ENCODE measurements at places on chromosomes 11 and 22. TPM values are rescaled to one million over a fixed set of nuclear protein-coding genes. Genes with fewer than 3 reads are reported as not detected.

DNA sequence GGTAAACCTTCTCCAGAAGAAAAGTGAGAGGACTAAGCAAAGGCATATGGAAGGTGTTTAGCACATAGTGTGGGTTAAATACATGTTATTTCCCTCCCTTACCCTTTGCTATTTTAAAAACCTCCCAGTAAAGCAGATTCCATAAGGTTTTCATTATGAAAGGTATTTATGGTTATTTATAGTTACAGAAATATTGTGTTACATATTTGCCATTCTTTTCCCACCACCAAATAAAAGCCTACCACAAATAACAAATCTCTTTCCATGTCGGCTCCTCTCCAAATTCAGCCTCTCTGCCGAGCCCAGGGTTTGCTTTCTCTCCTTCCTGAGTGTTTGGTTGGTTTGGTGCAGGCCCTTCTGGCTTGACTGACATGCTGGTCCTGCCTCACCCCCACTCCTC, 64.4 kb downstream of the INSC start:
- DNase-seq, result no peak

DNA sequence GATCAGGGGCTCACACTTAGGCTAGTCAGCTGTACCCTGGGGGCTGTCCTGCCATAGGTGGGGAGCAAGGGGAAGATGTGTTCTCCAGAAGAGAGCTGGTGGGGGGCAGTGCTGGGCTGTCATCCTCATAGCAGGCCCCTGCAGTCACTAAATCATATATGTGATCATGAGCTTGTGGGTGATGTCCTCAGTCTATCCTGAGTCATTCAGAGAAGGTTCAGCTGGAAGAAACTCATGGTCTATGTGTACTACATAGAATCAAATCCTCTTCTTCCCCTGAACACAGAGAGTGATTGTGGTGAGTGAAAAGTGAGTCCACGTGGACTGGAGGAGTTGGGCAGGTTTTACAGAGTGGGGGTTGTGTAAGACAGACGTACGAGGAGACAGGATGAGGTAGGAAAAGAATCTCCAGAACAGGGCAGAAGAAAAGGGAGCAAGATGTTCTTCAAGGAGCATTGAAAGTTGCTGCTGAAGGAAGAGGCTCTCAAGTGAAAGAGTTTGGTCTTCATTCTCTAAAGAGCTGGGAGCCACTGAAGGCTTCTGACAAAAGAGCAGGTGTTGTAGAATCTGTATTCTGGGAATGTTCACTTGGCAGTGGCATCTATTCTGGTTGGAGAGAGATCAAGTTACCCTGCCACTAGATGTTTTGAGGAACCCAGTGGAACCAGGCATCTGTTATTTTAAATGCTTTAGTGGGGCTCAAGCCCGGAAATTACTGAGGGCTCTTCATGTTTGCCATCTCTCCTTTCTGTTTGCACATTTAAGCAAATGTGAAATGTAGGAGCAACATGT, 68.9 kb downstream of the C22orf31 start:
- DNase-seq, result no peak

GRCh38 chr11:625636-626268, 997 bp upstream of the CDHR5 start:
- peak; percentile 6 for DNase-seq

- DNase-seq, result no peak
Observed at GRCh38 chr11:107259811-107260221, 197.8 kb downstream of the CWF19L2 start.

GRCh38 chr11:17972987-17973386, 39.9 kb downstream of the SERGEF start:
- DNase-seq, result no peak

- no peak for DNase-seq
Observed at GRCh38 chr22:47376901-47377505, 614.6 kb downstream of the TBC1D22A start.

GRCh38 chr11:111119751-111120150, 125.8 kb upstream of the POU2AF2 start:
- no peak for DNase-seq

DNA sequence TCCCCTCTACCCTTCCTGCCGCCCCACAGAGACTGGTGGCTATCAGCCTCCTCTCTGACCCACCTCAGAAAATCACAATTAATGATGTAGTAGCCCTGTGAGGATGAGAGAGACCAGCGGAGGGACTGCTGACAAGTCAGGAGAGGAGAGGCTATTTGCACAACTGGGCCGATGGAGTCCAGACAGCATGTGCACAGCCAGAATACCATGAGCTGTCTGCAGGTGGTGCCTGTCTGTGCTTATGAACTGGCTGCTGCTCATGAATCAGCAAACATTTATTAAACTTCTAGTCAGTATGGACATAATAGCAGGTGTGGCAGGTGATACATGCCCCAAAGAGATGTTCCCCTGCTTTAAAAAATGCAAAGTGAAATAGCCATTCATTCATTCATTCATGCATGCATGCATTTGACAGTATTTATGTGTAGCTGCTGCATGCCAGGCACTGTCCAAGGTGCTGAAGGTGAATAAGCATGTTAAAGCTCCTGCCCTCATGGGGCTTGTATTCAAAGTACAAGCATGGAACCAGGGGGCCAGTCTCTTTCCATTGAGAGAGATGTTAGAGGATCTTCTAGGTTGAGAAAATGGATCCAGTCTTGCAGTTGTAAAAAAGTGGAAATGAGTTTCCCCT, 141.3 kb downstream of the GRIK4 start:
- DNase-seq, result no peak

- no peak for DNase-seq
Observed at GRCh38 chr22:45785458-45785857, 113.8 kb downstream of the ATXN10 start.

DNA sequence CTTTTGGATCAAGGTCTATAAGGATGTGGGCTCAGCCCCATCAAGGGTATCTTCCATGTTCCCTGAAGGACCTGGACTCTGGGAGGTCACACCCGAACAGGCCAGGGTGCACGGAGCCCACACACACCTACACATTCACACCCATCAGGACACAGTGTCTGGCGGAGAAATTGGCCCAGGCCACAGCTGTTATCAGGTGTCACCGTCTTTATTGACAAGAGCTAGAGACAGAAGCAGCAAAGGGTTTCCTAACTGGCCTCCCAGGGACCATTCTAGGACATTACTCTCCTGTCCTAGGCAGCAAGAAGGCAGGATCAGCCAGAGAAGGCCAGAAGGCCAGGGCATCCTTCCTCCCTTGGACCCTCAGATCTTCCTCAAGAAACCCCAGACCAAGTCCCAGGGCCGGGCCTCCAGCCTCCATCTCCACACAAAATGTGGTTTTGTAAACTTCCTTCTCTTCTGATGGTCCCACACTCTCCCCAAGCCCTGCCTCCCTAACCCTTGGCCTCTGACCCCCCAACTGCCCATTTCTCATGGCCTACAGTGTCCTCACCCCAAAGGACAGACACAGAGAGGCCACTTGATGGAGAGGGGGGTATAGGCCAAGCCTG, 8.1 kb downstream of the SSTR3 start:
- DNase-seq, result no peak

DNA sequence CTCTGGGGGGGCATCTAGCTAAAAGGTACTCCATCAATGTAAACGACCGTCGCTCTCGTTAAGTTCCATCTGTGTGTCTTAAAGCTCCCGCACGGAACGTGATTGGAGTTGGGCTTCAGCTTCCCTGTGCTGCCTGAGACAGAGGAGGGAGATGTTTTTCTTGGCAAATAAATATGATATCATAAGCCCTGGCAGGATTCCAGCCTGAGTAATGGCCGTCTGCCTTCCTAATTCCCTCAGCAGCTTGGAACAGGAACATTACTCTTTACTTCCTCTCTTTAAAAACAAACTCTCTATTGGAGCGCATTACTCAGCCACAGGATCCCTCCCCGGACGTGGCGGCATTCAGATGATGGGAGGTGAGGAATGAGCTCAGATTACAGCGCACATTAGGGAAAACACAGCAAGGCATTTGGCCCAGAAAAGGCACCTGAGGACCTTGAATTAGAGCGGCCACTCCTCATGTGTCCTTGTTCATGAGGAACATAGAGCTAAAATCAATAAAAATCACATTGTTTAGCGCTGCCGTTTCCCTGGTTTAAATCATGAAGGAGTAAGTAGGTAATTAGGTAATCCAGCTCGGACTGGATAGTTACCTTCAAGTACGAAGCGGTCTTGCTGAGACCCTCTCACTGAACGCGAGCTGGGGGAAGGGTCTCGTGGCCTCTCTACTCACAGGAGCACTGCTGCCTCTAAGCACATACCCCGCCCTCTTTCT, 230.4 kb downstream of the ST3GAL4 start:
- no peak for DNase-seq

DNA sequence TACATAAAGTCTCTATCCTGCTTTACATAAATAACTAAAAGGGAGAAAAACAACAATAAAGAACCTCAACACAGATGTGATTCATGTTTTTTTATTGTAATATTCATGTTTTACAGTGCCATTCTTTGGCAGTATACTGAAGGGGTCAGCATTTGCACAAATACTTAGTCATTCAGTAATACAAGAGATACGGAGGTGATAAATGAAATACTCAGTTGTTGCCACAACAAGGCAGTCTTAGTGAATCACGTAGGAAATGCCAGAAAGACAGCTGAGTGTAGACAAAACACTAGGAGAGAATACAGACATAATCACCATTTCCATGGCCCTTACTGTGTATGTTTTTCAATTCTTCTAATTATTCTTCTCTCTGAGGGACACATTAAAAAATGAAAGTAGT, 910.4 kb downstream of the METTL15 start:
- no peak for DNase-seq

GRCh38 chr11:35458846-35459245, 39.5 kb upstream of the SLC1A2 start:
- DNase-seq, result no peak

GRCh38 chr11:76149713-76150112, 56.6 kb downstream of the WNT11 start:
- no peak for DNase-seq

- no peak for DNase-seq
Observed at GRCh38 chr22:26846645-26847044, 189.3 kb downstream of the MIAT start.

GAB2 gene
- 2.5 TPM for total RNA-seq

RAB36 gene
- 0.19 TPM for total RNA-seq

FOLR3 gene
- 3.4 TPM for total RNA-seq

GNB1L gene
- total RNA-seq, result 4.2 TPM

RAC2 gene
- 468 TPM for total RNA-seq

PATE2 gene
- not detected for total RNA-seq

EI24 gene
- 42.2 TPM for total RNA-seq

PHLDB1 gene
- total RNA-seq, result 0.20 TPM

LRRC74B gene
- not detected for total RNA-seq

Data from naive thymus-derived CD4-positive, alpha-beta T cell (primary cell).